ENCODE measurements at places on chromosomes 7 and 10.

DNA sequence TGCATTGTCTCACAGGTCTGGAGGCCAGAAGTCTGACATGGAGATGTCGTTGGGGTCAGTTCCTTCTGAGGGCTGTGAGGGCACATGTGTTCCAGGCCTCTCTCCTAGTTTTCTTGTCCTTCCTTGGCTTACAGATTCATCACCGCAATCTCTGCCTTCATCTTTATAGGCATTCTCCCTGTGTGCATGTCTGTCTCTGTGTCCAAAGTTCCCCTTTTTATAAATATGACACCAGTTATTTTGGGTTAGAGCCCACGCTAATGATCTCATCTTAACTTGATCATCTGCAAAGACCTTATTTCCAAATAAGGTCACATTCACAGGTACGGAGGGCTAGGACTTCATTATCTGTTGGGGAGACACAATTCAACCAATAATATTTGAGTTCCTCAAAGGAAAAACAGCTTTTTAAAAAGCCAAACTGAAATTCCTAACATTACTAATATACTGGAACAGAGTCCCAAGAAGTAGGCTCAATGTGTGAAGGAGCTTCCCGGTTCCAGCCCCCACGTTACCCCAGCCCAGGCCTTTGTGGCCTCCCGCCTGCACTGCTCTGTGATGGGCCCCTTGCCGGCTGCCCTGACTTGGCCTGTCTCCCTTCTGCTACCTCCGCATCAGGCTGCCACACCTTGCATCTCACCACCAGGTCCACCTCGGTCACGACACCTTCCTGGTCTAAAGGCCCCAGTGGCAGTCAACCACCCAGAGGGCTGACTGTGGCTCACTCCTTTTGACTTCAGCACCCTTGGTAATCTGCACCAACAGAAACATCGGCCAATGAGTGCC is 142.7 kb downstream of the KCNMA1 start:
- no peak for DNase-seq

DNA sequence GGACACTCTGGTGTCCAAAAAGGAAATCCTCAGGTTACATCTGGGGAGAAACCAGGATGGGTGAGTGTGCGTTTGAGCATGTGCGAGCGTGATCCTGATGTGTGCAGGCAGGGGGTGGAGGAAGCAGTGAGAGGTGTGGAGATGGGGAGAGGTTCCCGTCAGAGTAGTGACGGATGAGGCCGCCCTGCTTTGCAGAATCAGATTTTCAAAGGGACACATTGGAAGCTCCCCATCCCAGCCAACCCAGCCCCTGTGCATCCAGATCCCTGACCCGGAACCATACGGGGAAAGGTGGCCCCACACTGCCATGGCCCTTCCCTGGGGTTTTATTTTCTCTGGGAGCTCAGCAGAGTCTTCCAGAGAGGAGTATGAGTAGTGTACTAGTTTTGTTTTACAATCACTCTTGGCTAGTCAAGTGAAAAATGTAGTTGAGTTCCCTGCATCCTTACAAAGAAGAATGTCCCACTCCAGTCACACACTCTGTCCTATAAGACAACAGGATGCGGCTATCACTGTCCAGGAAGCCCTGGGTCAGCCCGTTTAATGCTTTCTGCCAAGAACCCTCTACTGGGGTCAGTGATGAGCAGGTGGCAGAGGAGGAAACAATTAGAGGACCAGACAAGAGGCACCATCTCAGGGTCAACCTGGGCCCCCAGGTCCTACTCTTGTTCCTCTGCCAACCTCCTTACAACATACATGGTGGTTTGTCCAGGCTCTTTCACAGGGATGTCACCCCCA is 46.8 kb upstream of the PDLIM1 start:
- no peak for DNase-seq

DNA sequence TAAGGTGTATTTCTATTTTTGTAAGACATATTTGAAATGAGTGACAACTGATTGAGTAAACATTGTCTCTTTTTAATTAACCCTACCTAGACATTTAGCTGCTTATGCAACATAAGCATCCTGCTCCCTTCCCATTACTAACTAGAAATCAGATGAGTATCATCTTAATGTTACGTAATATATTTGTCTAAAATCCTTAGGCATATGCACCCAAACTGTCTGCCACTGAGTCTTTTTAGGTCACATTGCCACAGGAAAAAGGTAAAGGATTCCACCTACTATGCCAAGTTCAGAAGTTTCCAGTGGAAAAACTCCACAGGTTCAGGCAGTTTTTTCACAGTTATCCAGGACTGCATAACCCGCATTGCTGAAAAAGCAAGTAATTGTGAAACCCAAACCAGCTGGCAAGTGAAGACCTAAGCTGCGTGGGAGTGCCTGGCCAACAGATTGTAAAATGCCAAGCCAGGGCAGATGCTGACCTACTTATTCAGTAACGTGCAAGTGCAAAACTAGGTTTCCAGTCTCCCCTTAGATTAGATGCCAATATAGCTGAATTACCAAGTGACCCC is 983.7 kb downstream of the GATA3 start:
- no peak for DNase-seq

- DNase-seq = no peak
Observed at GRCh38 chr10:79077488-79078173, 8.9 kb downstream of the ZMIZ1 start.

DNA sequence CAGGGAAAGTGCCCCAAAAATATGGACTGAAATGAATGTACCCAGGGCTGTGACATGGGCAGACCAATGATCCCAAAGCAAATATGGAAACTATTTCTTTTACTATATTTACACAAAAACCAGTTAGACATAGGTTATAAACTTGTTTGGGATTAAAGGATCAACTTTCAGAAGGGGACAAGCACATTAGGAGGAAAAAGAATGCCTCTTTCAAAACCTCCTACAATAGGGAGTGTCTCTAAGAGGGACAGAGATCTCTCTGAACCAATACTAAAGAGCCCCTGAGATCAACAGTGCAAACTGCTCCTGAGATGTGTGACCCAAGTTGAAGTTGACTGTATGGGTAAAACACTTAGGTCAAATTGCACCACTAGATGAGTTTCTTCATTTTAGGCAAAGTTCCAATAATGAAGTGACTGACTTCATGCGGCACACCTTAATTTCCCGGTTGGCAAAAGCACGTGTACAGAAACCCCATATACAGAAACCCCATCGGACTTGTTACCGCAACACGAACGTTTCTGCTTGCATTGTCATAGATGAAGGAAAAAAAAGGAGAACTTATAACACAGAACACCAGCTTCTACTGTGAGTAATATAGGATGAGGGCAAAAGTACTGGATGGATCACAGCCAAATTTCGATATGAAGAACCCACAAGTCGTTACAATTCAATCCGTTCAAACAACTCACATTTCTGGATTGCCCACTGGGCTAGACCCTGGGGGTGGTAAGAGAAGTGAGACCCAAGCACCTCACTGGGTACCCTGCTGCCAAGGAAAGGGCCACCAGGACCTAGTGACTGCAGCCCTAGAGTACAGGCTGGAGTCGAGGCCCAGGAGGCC is 4.3 kb downstream of the SVIL start:
- peak; percentile 94 for DNase-seq

DNA sequence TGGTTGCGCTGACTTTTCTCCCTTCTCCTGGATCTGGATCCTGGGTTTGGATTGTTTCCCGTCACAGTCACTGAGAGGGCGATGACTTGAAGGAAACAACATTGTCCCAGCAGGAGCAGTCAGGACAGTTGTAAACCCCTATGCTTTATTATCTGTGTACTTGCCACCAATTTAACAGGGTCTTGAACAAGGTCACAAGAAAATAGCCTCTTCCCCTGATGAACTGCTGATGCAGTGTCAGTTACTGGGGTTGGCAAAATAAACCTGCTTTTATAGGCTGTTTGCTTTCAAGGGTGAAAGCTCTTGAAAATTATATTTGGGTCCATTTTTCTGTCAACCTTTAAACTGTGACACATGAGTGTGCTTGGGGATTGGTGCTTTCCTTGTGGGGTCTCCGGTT is 238.9 kb downstream of the ACTR3B start:
- no peak for DNase-seq

- DNase-seq = peak; percentile 74
Observed at GRCh38 chr10:29691564-29692072, 56.8 kb upstream of the SVIL start.

DNA sequence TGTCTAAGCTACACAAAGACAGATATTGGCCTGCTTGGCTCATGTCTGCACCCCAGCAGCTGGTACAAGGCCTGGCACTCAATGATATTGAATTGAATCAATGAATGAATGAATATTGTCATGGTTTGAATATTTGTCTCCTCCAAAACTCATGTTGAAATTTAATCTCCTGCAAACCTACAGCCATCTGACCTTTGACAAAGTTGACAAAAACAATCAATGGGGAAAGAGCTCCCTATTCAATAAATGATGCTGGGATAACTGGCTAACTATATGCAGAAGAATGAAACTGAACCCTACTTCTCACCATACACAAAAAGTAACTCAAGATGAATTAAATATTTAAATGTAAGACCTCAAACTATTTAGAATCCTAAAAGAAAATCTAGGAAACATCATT is 144.7 kb downstream of the CYP26A1 start:
- DNase-seq = no peak

Data from bronchial epithelial cell (primary cell).